Activated effector memory CD4-positive, alpha-beta T cell treated with Interleukin-2 at 50 U/mL for 16 hours (primary cell): ENCODE measurements at places on chromosomes 5 and 9.

DNA sequence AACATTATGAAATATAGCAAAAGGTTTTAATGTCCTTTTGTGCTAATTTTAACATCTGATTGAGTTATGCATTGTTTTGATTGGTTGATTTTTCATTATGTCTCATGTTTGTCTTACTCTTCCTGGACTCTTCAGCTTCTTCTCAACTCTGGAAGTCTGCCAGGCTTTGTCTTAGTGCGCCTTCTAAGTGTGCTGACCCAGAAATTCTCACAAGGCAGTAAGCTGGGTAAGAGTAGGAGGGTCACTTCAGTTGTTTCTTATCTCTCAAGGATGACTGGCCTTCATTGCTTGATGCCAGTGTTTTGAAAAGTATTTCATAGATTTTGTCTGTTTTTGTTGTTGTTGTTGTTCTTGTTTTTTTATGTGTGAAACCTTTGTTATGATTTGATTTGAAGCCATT is 59.2 kb downstream of the RIC1 start:
- DNase-seq, result no peak

GRCh38 chr5:139930406-139930805 is 112.7 kb downstream of the NRG2 start:
- DNase-seq, result no peak

- DNase-seq, result no peak
These were observed 14.3 kb downstream of the GAPT start for GRCh38 chr5:58505502-58505901.

- no peak for DNase-seq
These were observed 173.3 kb upstream of the RASA1 start for GRCh38 chr5:87094347-87094746.

DNA sequence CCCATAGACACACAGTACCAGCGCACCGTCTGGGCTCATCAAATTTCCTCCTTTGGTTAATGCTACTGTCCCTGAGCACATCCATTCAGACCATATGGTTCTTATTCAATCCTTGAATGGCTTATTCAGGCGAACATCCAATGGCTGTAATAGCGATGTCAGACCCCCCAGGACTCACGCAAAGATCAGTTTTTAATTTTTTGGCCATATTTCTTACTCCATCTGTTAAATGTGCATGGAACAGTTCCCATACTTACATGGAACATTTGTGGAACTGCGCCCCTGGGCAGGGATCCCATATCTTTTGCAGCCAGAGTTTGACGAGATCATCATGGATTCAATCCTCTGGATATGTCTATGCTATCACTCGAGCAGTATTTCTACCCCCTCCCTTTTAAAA is 213.2 kb downstream of the ADAMTS6 start:
- DNase-seq, result no peak

GRCh38 chr9:35303567-35303966 is 141.8 kb downstream of the UNC13B start:
- no peak for DNase-seq

- DNase-seq, result no peak
These were observed 30.2 kb downstream of the SREK1 start for GRCh38 chr5:66174338-66174737.

GRCh38 chr5:152136321-152136720 is 211.7 kb upstream of the GLRA1 start:
- DNase-seq, result no peak

DNA sequence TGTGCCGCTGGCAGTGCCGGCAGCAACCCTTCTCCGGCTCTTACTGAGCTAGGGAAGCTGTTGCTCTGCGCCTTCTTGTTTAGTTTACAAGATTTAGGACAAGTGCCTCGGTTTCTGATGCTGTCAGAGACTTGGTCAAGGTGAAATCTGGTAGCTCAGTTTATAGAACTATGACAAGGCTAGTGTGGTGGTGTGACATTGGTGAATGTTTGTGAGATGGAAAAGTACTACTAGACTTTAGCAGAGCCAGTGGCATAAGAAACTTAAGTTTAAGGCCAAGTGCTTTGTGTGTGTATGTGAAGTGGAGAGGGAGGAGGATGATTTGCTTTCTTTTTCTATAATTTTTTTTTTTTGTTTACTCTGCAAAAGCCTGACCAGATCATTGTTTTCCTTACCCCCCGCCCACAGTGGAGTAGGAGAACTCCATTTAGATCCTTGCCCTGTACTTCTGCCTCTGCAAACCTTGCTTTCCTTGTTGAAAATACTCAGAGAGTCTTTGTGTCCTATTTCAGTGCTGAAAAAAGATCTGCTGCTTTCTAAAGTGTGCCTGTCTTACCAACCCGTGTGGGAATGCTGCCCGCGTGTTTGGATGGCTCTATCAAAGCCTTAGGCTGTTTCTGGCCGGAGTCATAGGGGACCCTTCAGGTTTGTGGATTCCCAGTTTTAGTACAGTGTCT is 75.9 kb downstream of the TRIO start:
- DNase-seq, result no peak

DNA sequence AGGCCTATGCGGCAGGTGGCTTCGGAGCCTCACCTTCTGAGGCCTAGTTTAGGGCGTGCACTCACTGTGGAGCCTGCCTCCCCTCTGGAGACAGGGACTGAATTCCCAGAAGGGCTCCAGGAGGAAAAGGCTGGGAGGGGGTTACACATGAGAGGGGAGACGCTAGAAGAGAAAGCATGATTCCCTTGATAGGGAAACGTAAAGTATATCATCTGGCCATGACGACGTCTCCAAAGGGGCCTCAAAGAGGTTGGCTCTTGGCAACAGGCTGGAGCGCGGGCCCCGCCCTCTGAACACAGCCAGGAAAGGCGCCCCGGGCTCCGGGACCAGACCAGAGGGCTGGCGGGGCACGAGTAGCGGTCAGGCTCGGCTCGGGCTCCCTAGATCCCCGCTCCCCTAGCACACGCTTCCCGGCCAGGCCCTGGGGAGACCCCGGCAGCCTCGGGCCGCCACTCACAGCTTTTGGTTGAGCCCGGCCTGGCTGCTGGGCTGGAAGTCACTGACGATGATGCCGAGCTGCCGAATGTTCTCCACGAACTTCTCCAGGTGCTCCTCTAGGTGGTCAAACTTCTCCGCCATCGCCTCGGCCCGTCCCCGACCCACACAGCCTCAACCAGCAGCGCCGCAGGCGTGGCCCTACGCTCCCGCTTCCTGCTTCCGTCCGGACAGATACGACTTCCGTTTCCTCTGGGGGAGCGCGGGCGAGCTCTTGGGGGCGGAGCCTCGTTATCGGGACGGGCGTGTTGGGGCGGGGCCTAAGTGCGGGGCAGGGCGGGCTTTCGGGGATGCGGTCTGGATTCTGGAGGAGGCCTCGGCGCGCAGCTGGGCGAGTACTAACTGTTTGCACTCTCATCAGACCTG is at the start of gene MED10:
TSS of gene MED10 (minus strand) at position 643 of the 861 bp plus-strand sequence. CDS start at position 579, 64 bp downstream.
- peak; percentile 94 for DNase-seq

- no peak for DNase-seq
These were observed 71.8 kb upstream of the ALDH1A1 start for GRCh38 chr9:73024601-73025034.

DNA sequence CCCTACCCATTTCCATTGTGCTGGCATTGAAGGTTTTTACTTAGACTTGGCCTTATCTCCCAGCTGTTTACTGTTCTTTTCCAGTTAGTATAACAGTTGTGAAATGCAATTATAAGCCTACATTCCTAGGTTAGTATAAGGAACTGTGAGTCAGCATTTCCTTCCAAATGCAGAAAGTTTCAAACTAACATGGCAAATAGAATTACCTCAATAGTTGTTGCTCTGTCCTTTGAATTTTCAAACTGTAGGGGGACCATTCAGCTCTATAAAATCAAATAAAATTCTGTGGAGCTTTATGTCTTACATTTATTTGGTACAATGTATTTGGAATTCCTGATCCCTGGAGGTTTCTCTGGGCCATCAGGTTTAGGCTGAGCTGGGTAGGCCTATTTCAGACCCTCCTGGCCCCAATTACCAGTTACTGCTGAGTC is 47.2 kb downstream of the ARHGEF28 start:
- no peak for DNase-seq

DNA sequence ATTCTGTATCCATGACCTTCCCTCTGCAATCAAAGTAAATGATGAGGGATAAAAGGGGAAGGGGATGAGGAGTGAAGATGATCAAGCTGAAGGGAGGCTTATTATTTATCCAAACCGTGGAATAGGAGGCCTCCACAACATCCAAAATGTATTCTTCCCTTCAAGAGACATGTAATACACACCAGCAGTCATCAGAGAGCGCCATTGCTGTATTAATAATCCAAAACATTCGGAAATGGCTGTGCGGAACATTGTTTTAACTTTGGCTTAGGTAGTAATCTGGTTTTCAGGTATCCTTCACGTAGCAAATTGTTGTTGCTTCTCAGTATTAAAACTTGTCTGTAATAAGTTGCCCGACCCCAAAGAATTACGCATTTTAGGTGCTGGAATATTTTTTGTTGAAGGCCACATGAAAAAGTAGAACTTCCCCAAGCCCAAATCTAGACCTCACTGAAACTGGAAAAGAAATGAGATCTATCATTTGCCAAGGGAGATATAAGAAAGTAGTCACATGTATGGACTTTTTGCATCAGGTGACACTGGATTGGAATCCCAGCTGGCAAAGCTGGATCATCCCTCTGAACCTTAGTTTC is 2.6 kb upstream of the BOD1 start:
- DNase-seq, result peak; percentile 5

DNA sequence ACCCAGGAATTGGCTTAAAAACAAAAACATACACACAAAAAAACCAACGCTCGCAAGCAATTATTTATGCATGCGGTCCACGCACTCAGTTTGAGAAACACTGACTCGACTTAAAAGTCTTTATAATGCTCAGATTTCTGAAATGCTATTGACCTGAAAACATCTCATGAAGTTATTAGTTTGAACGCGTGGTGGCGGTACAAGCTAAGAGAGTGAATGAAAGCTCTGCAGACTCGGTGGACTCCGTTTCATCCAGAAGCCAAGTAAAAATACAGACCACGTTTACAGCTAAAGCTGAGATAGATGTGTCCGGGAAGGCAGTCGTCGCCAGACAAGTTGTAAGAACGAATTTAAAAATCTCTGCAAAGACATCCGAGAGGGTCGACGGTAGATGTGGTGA is at the start of gene PCDHB6:
TSS of gene PCDHB6 (plus strand) at position 246 of the 400 bp plus-strand sequence. CDS start 201 bp downstream, outside the sequence.
- no peak for DNase-seq

DNA sequence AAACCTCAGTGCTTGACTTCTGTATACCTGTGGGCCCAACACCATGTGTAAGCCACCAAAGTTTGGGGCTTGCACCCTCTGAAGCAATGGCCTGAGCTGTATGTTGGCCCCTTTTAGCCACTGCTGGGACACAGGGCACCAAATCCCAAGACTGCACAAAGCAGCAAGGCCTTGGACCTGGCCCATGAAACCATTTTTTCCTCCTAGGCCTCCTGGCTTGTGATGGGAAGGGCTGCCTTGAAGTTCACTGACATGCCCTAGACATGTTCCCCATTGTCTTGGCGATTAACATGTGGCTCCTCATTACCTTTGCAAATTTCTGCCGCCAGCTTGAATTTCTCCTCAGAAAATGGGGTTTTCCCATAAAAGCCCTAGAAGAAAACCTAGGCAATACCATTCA is 345.5 kb downstream of the MLLT3 start:
- no peak for DNase-seq

DNA sequence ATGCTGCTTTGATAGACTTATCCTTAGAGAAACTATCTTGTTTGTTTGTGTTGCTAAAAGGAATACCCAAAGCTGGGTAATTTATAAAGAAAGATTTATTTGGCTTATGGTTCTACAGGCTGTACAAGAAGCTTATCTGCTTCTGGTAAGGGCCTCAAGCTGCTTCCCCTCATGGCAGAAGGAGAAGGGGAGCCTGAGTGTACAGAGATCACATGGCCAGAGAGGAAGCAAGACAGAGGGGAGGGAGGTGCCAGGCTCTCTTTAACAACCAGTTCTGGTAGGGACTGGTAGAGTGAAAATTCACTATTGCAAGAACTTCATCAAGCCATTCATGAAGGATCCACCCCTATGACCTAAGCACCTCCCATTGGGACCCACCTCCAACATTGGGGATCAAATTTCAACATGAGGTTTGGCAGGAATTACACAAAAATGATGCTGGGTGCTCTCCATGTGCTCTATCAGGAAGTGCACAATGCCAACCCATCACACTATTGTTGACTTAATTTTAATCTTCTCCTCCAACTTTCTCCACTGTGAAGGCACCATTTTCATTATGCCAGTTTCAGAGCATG is 115.1 kb upstream of the SHB start:
- no peak for DNase-seq

DNA sequence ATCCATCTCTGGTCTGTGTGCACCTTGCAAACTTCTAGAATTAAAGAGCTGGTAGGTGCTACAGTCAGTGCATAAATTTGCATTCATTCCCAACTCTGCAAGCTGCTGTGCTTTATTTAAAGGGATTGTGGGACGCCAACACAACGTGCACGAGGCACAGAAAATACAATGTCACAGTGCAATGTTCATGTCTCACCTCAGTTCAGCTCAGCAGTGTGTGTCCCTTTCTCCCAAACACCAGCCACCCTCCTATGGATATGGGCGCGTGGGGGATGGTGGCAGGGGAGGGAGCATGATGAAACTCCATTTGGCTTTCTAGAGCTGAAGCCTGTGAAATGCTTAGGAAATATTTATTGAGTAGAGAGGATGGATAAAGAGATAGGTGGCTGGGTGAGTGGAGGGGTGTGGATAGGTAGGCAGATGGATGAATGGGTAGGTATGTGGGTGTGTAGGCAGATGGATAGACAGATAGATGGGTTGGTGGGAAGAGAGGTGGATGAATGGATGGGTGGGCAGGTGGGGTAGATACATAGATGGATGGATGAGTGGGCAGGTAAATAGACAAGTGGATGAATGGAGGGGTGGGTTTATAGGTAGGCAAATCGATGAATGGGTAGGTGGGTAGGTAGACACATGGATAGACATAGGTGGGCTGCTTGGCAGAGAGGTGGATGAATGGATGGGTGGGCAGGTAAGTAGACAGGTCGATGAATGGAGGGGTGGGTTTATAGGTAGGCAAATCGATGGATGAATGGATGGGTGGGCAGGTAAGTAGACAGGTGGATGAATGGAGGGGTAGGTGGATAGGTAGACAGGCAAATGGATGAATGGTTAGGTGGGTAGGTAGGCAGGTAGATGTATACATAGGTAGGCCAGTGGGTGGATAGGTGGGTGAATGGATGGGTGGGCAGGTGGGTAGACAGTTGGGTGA is 92.7 kb upstream of the FCN2 start:
- no peak for DNase-seq

DNA sequence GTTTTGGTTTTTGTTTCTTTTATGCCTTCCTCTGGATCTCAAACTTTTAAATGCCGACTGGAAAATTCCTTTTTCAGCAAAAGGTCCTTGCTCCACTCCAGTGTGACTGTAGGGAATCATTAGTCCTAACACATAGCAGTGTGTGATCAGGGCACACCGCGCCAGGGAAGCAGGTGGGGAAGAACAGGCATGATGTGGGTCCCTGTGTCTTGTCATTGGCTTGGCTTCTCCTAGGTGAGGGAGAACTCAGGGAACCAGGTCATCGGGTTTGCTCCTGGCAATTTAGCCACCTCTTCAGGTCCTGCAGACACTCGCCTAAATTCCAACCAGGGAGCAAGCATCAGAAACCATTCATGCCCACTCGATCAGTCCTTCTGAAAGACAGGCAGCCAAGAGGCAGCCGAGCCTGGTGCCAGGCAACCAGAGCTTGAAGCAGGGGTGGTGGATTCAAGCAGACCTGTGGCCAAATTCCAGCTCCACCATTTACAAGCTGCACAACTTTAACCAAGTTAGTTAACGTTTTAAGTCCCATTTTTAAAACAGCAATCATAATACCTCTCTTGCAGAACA is 514.2 kb downstream of the BNC2 start:
- DNase-seq, result no peak
